ENCODE measurements at places on chromosomes 1 and 21. TPM values are rescaled to one million over a fixed set of nuclear protein-coding genes. Genes with fewer than 3 reads are reported as not detected.

Gene KRTAP12-2
- total RNA-seq = not detected

Gene NR5A2
- 2.8 TPM for total RNA-seq

DNA sequence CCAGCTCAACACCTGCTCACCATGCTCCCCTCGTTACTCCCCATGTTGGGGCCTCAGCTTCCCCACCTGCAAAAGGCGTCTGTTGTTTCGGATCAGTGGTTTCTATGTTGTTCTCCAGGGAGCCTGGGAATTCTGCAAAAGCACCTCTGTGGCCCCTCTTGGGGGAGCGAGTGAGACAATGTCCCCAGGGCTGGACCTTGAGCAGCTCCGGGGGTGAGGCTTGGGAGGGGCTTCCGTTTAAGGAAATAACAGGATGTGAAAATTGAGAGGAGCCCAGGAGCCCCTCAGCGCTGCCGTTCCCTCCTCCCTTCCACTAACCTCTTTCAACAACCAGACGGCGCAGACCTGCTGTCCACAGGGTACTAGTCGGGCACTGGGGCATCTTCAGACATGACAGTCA, 98.5 kb upstream of the IFFO2 start:
- DNase-seq = no peak
- H3K36me3 ChIP-seq = no peaks in the 10 kb centered on the region

DNA sequence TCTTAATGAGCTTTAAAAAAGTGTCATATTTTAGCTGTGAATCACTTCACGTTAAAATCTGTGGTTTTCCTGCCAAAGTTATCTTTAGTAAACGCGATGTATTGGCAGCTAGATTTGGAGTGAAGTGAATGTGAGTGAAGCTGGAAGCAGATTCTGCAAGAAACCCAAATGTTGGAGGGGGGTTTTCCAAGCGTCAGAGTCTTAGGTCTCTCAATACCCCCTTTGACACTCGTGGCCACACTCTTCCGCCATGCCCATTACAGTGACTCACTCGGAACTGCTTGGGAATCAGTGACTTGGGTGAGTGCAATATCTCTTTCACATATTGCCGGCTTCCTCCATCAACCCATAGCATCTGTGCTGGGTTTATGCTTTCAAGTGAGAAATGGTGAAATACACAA, 17.5 kb downstream of the B3GALT5 start:
- DNase-seq = no peak
- no peaks in the 10 kb centered on the region for H3K36me3 ChIP-seq
- no peak overlapping the region for H3K4me3 ChIP-seq
- no peaks in the 10 kb centered on the region for H3K4me1 ChIP-seq

GRCh38 chr1:240925273-240925672, 313.3 kb upstream of the GREM2 start:
- no peak overlapping the region for H3K4me3 ChIP-seq
- DNase-seq = no peak
- H3K36me3 ChIP-seq = no peaks in the 10 kb centered on the region
- H3K27ac ChIP-seq = no peak overlapping the region
- H3K4me1 ChIP-seq = no peaks in the 10 kb centered on the region

DNA sequence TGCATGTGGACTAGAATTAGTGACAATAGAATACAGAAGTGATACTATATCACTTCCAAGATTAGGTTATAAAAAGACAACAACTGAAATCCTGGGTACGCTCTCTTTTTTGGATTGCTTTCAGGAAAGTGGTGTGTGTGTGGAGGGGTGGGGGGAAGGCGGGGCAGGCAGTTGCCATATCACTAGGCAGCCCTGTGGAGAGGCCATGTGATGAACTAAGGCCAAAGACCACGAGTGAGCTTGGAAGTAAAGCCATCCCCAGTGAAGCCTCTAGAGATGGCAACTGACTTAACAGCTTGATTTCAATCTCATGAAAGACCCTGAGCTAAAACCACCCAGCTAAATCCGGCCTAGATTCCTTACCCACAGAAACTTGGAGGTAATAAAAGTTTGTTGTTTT, 6.2 kb upstream of the ASPM start:
- H3K4me1 ChIP-seq = no peaks in the 10 kb centered on the region
- no peaks in the 10 kb centered on the region for H3K27me3 ChIP-seq
- DNase-seq = no peak
- H3K27ac ChIP-seq = no peak overlapping the region
- H3K36me3 ChIP-seq = no peaks in the 10 kb centered on the region
- H3K4me3 ChIP-seq = no peak overlapping the region
